ENCODE measurements at places on chromosomes 7 and 10.

DNA sequence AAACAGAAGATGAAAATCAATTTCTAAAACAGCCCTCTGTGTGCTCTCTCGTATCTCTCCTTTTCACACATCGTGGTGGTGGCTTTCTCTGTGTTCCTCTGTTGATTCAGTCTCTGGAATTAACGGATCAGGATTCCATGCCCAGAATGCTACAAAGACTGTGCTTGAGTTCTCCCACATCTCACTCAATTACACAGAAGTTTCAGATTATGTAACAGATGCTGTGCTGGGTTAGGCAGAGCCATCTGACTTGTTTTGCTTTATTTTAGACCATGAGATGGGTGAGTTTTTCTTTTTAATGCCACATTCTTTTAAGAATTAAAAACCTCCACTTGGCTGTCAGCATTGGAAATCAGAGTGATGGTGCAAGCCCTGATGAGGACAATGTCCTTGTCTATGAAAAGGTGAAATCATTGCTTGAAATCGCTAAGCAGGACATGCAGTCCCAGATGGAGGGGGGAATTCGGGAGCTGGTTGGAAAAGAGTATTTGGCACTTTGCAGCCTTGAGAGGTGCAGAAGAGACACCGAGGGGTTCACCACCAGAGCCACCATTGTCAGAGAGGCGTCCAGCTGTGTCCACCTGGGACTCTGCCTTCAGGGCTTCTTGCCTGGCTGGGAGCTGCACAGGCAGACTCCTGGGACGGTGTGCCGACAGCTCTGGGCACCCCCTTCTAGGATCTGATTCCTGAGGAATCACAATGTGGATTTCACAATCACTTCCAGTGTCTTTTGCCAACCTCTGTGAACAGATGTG is 80.4 kb downstream of the EGFR start:
- DNase-seq: peak; percentile 67

- DNase-seq: no peak
Measured at GRCh38 chr7:100171840-100172239, 3.4 kb upstream of the GAL3ST4 start.

- no peak for DNase-seq
Measured at GRCh38 chr10:52066383-52066782, 247.7 kb upstream of the DKK1 start.

- no peak for DNase-seq
Measured at GRCh38 chr10:95397747-95398146, 106.9 kb upstream of the PDLIM1 start.

DNA sequence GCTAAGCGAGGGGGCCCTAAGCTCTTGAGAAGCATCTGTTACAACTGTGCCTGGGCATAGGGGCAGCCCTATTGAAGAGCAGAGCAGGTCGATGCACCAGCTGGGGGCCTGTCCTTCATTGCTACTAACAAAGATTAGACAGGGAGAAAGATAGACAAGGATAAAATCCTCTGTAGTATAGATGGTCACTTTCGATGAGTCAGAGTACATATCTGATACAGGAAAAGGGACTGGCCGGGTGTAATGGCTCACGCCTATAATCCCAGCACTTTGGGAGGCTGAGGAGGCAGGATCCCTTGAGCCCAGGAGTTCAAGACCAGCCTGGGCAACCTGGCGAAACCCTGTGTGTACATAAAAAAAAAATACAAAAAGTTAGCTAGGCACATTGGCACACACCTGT is 13.6 kb downstream of the OPTN start:
- no peak for DNase-seq

GRCh38 chr7:147869456-147869855 is 721.1 kb upstream of the C7orf33 start:
- no peak for DNase-seq

DNA sequence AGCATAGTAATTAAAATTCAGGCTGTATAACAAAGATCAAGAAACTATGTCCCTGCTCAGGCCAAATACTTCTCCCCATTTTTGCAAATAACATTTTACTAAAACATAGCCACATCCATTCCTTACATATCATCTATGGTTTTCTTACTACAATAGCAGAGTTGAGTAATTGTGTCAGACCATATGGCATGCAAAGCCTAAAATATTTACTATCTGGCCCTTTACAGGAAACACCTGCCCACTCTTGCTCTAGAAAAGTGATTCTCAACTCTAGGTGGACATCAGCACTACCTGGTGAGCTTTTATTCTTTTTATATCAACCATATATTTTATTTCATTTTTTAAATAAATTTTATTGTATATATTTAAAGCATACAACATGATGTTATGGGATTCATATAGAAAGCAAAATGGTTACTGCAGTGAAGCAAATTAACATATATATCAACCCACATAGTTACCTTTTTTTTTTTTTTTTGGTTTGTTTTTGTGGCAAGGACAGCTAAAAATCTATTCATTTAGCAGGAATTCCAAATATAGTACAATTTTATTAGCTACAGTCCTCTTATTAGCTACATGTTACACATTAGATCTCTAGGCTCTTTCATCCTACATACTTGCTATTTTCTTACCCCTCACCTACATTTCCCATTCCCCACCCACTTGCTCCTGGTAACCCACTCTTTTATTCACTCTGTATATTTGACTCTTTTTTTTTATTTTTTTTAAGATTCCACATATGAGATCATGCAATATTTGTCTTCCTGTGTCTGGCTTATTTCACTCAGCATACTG is 19.6 kb downstream of the ABI1 start:
- DNase-seq: no peak

GRCh38 chr7:148060724-148061123 is 529.8 kb upstream of the C7orf33 start:
- DNase-seq: no peak

- DNase-seq: no peak
Measured at GRCh38 chr10:76866841-76867586, 770.6 kb downstream of the KCNMA1 start.

DNA sequence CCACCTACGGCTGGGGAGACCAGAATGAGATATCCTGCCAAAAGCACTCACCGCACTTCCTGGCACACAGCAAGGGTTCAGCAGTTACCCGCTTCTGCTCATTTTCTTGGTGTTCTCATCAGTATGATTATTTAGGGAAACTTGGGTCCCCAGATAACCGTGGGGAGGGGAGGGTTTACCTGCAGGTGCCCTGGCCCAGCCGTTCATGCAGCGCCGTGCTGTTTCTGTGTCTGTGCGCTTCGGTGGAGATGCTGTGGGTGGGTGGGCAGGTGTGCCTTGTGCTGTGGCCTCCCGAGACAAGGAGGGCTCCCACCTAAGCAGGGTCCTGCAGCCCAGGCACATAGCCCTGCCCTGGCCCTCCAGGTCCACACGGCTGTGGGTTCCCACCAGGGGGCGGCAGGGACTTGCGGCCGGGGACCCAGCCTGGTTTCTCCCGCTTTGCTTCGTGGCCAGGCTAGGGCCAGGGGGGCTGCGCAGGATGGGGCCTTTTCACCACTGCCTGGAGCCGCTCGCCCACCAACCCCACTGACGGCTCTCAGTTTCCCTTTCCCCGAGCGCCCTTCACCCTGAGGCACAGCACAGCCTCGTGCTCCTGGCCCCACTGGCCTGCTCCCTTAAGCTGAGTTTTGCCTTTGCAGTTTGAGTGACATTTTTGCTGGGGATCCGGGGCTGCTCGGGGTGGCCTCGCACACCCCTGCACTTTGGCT is 78.5 kb downstream of the LHPP start:
- DNase-seq: peak; percentile 86

Measured in Right ventricle myocardium superior (tissue), 1 donor.